Inflammatory macrophage (primary cell): ENCODE measurements at places on chromosomes 11 and 22.

GRCh38 chr11:40722179-40722795 lies 737.2 kb downstream of the LRRC4C start:
- no peak for DNase-seq

GRCh38 chr11:93537767-93538261 lies 5.4 kb downstream of the SMCO4 start:
- DNase-seq, result peak; percentile 86

DNA sequence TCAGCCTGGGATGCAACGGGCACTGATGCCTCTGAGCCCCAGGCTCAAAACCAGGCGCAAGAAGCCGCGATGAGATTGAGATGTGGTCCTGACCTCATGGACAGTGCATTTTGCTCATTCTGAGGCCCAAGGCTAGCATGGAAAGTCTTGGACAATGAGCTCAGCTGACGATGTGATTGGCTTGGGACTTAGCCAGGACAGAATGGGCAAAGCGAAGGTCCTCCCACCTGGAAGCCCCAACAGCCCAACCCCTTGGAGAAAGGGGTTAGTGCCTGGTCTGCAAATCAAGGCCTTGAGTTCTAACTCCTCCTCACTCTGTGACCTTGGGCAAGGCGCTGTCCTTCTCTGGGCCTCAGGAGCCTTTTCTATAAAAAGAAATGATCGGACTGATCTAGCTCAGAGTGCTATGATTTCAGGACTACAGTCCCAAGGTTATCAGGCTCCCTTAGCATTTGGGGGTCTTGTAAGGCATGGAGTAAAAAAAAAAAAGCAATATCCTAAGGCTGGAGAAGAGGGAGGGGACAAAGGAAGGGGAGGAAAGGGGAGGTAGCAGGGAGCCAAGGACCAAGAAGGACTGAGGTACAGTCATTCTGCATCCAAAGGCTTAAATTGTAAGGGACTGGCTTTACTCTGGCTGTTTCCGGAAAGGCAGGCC lies 2.7 kb downstream of the SLC43A3 start:
- no peak for DNase-seq

DNA sequence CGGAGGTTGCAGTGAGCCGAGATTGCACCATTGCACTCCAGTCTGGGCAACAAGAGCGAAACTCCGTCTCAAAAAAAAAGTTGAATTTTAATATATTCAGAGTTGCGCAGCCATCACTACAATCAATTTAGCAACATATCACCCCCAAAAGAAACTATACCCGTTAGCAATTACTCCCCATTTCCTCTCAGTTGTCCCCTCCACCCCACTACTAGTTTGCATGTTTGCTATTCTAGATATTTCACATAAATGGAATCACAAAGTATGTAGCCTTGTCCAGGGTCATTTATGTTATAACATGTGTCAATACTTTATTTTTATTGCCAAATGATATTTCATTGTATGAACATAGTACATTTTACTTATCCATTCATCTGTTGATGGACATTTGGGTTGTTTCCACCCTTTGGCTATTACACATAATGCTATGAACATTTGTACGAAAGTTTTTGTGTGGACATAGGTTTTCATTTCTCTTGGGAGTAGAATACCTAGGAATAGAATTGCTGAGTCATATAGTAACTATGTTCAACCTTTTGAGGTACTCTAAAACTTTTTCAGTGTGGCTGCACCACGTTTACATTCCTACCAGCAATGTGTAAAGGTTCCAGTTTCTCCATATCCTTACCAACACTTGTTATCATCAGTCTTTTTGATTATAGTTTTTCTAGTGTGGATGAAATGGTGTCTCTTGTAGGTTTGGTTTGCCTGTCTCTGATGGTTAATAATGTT lies 2.2 kb downstream of the ZNF143 start:
- DNase-seq, result no peak

- peak; percentile 11 for DNase-seq
These were observed 20.8 kb downstream of the TIMP3 start for GRCh38 chr22:32822179-32822877.

DNA sequence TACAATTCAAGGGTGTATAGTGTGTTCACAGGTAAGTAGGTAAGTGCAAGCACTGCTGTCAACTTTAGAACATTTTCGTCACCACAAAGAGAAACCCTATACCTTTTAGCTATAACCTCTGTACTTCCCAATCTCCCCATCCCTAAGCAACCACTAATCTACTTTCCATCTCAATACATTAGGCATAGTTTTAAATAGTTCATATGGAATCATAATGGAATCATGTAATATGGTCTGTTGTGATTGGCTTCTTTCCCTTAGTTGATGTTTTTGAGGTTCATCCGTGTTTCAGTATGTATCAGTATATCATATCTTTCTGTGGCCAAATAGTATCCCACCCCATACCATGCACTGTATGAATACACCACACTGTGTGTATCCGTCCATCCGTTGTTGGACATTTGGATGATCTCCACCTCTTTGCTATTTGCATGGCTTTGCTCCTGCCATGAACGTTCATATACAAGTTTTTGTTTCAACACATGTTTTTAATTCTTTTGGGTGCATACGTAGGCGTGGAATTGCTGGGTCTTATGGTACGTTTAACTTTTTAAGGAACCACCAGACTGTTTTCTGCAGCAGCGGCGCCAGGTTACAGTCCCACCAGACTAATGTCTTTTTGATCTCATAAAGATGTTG lies 27.7 kb upstream of the OPCML start:
- no peak for DNase-seq

GRCh38 chr22:32583921-32584335 lies 109.3 kb downstream of the FBXO7 start:
- no peak for DNase-seq

- DNase-seq, result no peak
These were observed 3.1 kb downstream of the CPT1A start for GRCh38 chr11:68838572-68838964.

GRCh38 chr22:26374391-26375026 lies 54.6 kb upstream of the ASPHD2 start:
- no peak for DNase-seq
